ENCODE measurements at places on chromosomes 7 and 10. TPM values are rescaled to one million over a fixed set of nuclear protein-coding genes. Genes with fewer than 3 reads are reported as not detected.

- no peak for DNase-seq
Measured at GRCh38 chr10:60679388-60679990, 98.8 kb upstream of the CDK1 start.

- DNase-seq, result no peak
Measured at GRCh38 chr10:124152139-124153022, 59.0 kb upstream of the CHST15 start.

DNA sequence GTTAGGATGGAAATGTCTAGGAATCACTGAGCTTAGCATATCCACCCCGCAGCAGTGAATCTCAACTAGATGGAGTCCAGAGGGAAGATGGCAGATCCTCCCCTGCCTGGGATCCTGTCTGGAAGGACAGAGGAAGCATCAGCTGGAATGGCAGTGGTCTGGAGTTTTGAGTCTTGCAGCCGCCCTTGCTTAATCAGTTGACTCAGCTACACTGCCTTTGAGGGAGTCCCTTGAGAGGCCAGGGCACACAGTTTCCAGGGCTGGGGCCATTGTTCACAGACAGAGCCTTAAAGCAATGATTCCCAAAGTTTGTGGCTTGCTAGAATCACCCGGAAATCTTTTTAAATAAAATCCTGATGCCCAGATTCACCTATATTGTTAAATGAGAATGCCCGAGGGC is 128.1 kb downstream of the NT5C2 start:
- no peak for DNase-seq

DNA sequence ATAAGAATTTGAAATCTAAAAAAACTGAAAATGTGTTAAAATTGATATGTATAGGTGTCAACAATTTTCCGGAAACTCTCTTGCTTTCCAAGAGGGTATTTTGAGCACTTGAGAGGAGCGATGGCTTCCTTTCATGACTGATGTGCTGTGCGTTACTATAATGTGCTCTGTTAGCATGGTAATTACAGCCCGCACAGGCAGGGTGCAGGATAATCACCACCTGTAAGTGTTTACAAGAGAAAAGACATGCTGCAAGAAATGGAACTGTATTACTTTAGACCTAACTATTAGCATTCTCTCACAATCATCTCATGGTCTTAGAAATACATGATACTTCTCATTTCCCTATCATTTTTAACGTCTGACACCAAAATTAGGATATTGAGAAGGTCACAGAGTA is 92.4 kb upstream of the ADARB2 start:
- no peak for DNase-seq

DNA sequence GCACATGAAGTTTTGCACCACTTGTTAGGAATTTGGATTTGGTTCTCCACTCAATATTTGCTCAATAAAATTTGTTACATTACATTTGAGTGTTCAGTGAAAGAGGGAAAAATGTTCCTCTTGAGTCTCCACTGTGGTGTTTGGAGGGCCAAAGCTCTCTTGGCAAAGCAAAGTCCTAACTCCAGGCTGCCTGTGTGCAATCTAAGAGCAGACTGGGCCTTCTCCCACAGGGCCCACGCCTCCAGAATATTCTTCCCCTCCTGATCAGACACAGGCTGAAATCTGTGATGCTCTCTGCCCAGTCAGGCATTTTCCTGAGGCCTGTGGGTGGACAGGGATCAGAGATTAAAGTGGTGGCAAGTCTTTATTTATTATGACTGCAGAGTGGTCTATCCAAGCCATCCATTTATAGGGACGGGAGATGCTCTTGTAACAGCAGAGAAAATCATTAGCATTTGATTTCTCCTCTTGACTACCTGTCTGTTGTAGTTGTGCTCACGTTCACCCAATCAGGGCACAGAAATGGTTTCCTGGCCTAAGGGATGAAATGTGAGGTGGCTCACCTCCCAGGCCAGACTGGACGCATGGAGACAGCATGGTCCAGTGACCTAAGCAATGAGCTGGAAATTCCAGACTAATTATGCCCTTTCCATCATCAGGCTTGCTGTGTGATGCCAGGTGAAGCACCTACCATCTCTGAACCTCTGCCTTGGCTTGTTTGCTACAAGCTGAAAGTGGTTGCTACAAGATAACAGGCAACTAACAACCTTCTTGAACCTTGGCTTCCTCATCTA is 147.1 kb upstream of the NRBF2 start:
- no peak for DNase-seq

DNA sequence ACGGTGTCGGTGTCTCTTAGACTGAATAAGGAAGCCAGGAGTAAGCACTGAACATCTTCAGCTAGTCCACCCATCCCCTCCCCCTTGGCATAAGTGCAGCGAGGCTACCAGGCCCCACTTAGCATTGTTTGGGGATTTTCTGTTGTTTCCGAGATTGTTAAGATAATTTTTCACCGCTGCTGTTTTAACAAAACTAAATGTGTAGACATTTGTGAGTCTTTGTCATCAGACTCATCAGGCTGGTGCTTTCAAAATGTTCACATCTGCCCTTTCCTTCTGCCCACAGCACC is 21.0 kb upstream of the GOT1 start:
- DNase-seq, result no peak

Gene LRRC18
- total RNA-seq, result not detected

GRCh38 chr10:119371704-119372663 is 164.6 kb downstream of the GRK5 start:
- DNase-seq, result no peak

Gene DNAJC12
- 26.2 TPM for total RNA-seq

- no peak for DNase-seq
Measured at GRCh38 chr10:70232859-70233108, 445 bp downstream of the PPA1 start.

GRCh38 chr10:104690101-104690500 is 49.0 kb downstream of the SORCS3 start:
- DNase-seq, result no peak

- no peak for DNase-seq
Measured at GRCh38 chr7:46290374-46291049, 369.4 kb upstream of the IGFBP3 start.

Gene RRP12
- total RNA-seq, result 13.0 TPM

Gene EPO
- 1.3 TPM for total RNA-seq
